ENCODE measurements at places on chromosomes 4 and X. TPM values are rescaled to one million over a fixed set of nuclear protein-coding genes. Genes with fewer than 3 reads are reported as not detected.

Gene GPM6B
- 380 TPM for total RNA-seq

GRCh38 chrX:105635794-105636193, 186.5 kb upstream of the NRK start:
- DNase-seq, result no peak

Gene RTL5
- total RNA-seq, result 4.1 TPM

Gene SYNPO2
- 1.6 TPM for total RNA-seq
